ENCODE measurements at places on chromosomes 5 and 9.

- no peak for DNase-seq
These were observed 105.5 kb upstream of the SPATA31C2 start for GRCh38 chr9:88243736-88244135.

GRCh38 chr5:74030371-74030770 lies 404.4 kb downstream of the ARHGEF28 start:
- no peak for DNase-seq

GRCh38 chr5:374631-375335 lies 53.3 kb downstream of the AHRR start:
- DNase-seq = no peak

GRCh38 chr5:126438868-126439267 lies 15.7 kb downstream of the GRAMD2B start:
- DNase-seq = no peak

DNA sequence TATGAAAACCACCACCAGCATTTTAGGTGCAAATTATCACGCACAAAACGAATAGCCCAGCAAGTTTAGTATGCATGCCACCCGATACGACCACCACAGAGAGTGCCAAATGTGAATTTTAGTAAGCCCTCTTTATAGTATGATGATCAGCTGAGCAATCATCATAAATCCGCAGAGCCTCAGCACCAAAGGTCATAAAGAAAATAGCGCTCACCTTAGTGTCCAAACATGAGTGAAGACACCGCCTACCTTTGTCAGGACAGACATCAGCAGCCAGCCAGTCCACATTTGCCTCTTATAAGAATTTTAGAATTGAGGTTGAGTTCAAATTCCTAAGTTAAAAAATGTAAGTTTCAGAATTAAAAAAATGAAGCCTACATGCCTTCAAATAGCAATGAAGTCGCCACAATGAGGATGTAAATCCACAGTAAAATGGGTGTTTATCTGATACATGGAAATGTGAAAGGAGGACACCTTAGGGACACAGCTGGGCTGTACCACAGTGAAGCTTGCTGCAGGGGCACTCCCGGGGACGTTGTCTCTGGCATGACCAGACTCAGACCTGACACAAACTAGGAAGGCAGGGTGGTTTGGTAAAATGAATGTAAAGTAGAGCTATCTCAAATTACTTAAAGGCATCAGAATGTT lies 149.0 kb downstream of the AUH start:
- DNase-seq = no peak

DNA sequence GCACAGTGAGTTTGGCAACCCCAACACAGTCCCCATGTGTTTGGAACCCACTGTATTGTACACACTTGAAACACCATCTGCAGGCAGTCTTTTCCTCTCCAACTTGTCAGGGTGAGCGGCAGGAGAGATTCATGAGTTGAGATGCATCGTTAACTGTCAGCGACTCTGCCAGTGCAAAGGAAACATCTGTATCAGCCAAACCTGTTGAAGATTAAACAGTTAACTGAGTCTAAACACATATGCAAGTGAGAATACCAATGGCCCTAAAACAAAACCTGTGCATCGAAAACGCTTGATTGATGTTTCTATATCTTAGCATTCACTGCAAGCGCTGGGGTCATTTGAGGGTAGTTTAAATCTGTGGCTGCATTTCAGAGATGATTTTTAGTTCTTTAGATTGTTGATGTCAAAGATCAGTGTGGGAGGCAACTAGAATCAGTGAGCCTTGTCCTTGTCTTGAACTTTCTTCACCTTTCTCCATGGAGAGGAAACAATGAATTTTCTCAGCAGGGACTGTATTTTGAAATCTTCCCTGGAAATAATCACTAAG lies 41.3 kb upstream of the PAM start:
- no peak for DNase-seq

- DNase-seq = peak; percentile 90
These were observed 71.8 kb upstream of the NFIL3 start for GRCh38 chr9:91495450-91495849.

- no peak for DNase-seq
These were observed 166.5 kb downstream of the MAPKAP1 start for GRCh38 chr9:125540497-125540896.

GRCh38 chr5:95726811-95727763 lies 4.0 kb upstream of the RHOBTB3 start:
- no peak for DNase-seq

- DNase-seq = no peak
These were observed 101.5 kb downstream of the TAF11L14 start for GRCh38 chr5:17735761-17736160.

- no peak for DNase-seq
These were observed 81.4 kb downstream of the DENND1A start for GRCh38 chr9:123848447-123849085.

GRCh38 chr9:33446240-33446945 lies 1.0 kb downstream of the AQP3 start:
- DNase-seq = no peak

DNA sequence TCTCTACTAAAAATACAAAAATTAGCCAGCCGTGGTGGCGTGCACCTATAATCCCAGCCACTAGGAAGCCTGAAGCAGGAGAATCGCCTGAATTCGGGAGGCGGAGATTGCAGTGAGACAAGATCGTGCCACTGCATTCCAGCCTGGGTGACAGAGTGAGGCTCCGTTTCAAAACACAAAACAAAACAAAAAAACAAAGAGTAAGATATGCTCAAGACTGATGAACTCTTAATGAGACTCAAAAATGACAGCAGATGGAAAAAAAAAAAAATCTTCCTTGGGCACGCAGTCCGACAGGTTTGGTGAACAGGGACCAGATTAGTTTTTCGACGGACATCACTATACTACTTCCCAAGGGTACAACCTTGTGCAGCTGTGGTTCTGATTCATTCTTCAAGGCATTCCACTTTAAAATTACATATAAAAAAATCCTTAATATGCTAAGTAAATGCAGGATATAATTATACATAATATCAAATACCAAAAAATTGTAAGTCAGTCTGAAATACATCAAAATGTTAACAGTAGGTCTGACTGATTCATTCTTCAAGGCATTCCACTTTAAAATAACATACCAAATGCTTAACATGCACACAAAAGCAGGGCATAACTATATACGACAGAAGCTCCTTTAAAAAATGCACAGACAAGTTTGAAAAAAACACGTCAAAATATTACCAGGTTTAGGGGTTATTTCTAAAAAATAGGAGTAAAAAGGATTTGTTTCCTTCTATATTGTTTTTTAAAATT lies 12.3 kb downstream of the PSIP1 start:
- DNase-seq = no peak
